CD4-positive, alpha-beta T cell treated with Interleukin-15 for 4 hours (primary cell): ENCODE measurements at places on chromosomes 7 and 10.
A peak's percentile ranks its signal among the peaks of the same experiment; 100 is the strongest.

DNA sequence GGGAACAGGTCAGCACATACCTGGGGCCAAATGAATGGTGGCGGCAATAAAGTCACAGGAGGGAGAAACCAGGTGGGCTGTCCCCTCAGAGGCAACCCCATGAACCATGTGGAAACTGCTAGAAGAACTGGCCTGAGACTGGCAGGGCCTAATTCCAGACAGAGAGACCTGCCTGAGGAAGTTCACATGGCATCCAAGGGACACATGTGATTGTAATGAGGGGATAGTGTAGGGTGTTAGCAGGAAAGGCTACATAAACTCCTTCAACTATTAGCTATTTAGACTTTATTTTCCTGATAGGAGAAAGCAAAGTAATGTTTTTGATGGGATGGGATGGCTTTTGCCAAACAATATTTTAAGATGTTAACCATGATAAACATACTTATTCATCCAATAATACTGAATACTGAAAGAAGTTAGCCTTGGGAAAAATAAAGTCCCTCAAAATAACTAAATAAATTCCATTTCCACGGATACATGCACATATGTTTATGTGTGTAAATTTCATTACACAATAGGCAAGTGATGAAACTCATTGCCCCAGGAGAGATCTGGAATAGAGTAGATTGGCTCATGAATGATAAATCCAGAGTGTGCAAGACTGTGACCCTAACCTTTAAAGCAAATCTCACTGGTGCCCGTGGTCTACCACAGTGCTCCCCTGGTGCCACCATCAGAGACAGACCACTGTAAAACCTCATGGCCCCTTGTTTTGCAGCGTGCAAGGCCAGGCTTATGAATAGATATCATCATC, 137.0 kb downstream of the NRF1 start:
- no peak for DNase-seq

DNA sequence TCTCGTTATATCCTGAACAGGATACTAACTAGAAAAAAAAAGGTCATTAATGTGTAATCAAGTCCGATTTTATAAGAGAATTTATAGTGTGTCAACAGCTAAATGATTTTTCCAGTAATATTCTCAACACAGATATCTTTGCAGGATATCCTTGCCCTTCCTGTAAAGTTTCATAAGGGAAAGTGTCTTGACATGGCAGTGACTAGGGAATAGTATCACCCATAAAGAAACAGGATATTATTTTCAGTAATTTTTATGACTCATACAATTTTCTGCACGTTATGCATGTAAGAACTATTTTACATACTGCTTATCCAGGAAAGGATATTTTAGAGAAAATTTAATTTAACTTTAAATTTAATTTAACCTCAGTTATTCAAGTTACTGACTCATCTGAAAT, 19.5 kb upstream of the PNLIP start:
- DNase-seq: no peak

GRCh38 chr10:44948642-44949041, 11.0 kb upstream of the RASSF4 start:
- DNase-seq: no peak

GRCh38 chr7:66634816-66635215, 6.1 kb downstream of the KCTD7 start:
- no peak for DNase-seq

DNA sequence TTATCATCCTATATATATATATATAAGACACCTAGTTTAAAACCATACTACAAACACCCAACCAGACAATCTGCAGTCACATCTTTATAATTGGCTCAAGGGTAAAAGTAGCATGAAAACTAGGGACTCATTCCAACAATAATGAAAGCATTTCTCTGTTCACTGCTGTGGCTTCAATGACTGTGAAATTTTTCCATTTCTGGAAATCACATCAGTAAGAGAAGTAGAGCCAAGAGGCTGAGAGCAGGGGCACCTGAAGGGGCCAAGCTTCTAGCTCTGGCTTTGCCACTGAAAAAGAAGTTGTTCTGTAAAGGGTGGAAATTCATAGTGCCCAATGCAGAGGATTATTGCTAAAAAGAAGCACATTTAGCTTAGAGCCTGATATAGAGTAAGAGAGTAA, 158.6 kb upstream of the GLI3 start:
- no peak for DNase-seq

- no peak for DNase-seq
Observed at GRCh38 chr10:28276384-28276783, 26.5 kb downstream of the MPP7 start.

- DNase-seq: no peak
Observed at GRCh38 chr10:121310151-121310711, 288.0 kb downstream of the FGFR2 start.

DNA sequence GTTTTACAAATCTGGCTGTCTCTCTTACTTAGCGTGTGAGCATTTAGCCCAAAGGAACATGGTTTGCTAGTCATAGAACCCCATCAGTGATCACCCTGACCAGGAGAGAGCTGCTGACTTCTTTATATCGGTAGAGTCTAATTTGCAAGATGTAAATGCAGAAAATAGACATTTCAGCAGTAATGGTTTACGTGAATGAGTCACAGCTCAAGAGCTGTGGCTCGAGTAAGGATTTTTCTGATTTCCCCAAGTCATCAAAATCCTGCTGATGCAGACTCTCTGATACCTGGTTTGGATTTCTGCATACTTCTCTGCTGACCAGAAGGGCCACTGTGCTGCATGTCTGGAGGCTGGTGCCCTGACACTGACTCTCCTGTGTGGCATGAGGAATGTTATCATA, 25.7 kb downstream of the NUB1 start:
- DNase-seq: no peak

DNA sequence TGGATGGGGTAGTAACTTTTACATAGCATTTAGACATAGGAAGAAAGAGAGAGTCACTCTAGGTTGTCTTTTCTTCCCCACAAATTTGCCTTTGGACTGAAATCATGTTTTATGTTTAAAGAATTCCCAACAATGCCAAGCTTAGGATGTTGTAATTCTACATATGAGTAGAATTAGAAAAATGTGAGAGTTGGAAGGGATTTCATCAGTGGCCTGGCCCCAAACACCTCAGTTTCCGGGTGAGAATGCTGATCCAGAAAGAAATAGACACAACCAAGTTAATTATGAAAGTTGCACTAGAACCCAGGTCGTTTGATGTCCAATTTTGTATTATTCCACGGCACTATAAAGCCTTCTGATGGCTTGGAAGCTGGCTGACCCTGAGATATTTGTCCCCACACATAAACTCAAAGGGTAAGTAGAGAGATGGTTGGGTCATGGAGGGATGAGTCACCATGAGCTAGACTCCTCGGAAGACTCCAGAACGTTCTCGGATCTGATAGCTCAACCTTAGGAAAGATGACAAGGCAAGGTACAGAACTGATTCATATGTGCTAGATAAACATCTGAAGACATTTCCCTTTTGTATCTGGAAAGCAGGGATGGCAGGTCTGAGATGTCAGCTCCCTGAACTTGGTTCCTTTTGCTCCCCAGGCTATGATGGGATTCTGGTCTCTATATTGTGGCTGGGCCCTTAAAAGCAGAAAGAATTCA, 48.8 kb upstream of the SLC35B4 start:
- DNase-seq: no peak

- DNase-seq: peak; percentile 30
Observed at GRCh38 chr10:88066876-88067275, 203.5 kb downstream of the PTEN start.

- no peak for DNase-seq
Observed at GRCh38 chr7:93027044-93027443, 90.7 kb downstream of the SAMD9 start.

DNA sequence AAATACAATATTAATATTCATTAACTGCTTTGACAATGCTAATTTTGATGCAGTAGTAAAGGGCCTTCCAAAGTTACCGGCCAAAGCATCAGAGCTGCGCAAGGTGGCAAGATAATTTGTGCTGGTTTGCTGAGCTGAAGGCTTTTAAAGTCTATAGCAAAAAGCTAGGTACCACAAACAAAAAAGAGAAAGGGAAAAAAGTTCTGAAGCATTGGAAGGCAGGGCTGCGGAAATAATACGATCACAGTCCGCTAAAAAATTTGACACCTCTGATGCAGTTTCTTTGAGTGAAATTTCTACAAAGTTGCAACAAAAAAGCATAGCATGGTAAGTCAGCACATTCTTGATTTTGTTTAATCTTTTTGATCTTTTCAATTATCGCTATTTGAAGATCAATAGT, 175.6 kb downstream of the TCF7L2 start:
- no peak for DNase-seq

GRCh38 chr10:64829888-64830412, 1308.7 kb downstream of the REEP3 start:
- no peak for DNase-seq

DNA sequence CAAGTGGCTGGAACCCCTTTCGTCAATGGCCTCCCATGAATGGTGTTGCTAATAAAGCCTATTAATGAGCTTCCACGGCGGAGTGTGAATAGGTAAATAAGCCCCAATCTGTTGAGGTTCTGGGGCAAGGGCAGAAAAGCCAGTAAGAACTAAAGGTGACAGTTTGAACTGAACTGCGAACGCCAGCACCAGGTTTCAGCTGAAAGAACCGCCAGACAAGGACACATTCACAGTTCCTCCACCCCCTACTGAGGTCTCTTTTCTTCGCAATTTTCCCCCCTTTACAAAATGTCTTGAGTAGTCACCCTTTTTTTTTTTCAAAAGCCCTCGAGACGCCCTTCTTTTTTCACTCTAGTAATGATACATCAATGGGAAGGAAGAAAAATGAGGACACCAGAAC, 2.4 kb upstream of the FGFR2 start:
- DNase-seq: no peak

DNA sequence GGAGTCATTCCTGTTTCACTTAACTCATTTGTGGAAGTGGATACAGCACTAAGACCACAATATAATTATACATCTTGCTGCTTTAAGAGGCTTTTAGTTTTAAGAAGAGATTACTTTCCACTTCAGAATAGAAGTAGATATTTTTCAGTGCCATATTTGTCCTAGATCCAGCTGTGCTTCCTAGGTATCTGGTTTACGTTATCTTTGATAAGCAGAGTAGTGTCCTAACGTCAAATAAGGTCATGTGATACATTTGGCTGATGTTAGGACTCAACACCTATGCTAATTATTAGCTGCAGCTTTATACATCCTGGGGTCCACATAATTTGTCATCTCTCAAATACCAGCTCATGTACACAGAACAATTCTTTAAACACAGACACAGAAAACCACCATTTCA, 196.2 kb upstream of the SMIM30 start:
- no peak for DNase-seq

DNA sequence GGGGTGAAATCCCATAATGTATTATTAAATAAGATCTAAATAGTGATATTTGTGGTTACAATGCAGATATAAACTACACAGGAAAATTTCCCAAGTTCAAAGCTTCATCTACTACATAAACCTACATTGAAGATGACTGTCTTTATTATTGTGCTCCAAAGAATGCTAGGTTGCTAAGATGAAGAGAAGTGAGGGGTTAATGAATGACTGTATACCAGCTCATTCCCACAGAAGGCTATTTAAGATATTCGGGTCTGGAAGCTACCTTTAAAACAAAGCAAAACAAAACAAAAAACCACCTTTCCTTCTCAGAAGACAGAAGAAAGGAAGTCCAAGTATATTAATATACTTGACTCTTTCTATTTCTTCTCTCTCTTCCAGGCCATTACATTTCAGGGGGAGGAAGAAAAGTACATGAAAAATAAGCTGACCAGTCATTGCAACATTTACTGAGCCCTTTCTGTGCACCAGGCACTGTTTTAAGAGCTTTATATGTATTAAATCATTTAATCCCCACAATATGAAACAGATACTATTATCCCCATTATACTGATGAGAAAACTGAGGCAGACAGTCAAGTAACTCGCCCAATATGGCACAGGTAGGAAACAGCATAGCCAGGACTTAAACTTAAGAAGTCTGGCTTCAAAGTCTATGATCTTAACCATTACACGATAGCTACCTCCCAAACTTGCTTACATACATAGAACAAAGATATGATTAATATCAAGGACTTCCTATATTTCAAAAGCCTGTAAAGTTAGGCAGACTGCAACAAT, 48.1 kb downstream of the TNPO3 start:
- no peak for DNase-seq

- no peak for DNase-seq
Observed at GRCh38 chr10:50951365-50951764, 65.9 kb upstream of the A1CF start.

GRCh38 chr7:22604246-22604645, 104.3 kb upstream of the STEAP1B start:
- DNase-seq: no peak

DNA sequence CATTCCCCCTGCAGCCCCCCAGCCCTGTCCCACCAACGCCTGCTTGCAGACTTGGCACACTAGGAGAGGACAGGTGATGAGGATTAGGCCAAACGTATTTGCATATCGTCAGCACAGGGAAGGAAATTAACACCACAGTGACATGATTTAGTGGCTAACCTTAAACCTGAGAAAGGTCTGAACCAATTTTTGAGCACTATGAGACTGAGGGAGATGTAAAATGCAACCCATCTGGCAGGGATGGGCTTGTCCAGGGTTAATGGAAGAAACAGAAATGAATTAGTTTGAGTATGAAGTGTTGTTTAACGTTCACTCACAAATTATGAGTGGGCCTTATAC, 183.6 kb downstream of the TAX1BP1 start:
- DNase-seq: no peak

- DNase-seq: no peak
Observed at GRCh38 chr10:28906415-28906814, 229.1 kb downstream of the BAMBI start.

DNA sequence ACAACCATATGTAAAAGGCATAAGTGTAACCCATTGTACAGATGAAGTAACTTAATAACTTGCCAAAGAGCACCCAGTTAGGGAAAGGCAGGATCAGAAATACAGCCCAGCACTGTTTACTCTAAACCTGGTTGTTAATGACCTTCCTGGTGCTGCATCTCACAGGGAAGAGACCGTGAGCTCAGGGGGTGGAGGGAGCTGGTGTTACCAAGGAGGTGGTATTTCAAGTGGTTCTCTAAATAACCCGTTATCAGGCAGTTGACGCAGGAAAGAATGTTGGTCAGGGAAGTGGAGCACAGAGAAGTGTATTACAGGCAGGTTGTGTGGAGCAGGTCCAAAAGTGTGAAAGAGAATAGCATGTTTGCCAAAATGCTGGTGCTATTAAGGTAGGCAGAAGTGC, 4.4 kb upstream of the ST7 start:
- DNase-seq: no peak

DNA sequence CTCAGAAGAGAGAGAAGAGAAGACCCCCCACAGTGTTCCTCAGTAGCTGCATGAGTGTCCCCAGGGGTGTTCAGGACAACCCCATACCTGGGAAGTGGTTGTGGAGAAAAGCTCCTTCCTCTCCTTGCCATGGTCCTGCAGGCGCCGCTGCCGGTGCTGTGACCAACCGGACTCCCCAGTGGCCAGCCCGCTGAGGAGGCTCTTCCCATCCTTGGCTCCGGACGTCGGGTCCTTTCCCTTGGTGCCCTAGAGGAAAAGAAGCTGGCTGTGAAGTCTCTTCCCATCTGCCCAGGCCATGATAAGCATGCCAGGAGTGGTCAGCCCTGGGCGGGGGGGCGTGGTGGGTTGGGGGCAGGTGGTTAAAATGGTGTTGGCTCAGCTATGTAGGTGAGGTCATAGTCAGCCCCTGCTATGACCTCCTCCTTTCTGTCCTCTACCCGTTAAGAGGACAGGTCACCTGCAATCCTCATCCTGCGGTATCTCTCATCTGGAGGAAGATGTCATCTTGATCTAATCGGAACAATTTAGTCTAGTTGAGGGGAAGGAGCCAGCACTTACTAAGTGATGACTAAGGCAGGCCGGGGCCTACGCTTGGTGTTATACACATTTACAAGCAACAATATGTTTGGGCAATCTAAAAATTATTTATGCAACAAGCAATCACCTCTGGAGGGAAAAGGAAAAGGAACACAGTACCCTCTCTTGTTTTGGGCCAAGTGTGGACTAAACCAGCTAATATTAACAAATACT, 13.2 kb downstream of the WDR91 start:
- no peak for DNase-seq
